Activated T-cell treated with anti-CD3 and anti-CD28 coated beads for 4 hours (primary cell): ENCODE measurements at places on chromosomes 2 and 18.

- DNase-seq, result peak; percentile 23
Measured at GRCh38 chr2:85326406-85327159, 1.2 kb downstream of the TGOLN2 start.

GRCh38 chr2:94879314-94879981, 8.2 kb downstream of the TEKT4 start:
- DNase-seq, result no peak

- no peak for DNase-seq
Measured at GRCh38 chr2:238684362-238685326, 163.2 kb upstream of the TWIST2 start.

DNA sequence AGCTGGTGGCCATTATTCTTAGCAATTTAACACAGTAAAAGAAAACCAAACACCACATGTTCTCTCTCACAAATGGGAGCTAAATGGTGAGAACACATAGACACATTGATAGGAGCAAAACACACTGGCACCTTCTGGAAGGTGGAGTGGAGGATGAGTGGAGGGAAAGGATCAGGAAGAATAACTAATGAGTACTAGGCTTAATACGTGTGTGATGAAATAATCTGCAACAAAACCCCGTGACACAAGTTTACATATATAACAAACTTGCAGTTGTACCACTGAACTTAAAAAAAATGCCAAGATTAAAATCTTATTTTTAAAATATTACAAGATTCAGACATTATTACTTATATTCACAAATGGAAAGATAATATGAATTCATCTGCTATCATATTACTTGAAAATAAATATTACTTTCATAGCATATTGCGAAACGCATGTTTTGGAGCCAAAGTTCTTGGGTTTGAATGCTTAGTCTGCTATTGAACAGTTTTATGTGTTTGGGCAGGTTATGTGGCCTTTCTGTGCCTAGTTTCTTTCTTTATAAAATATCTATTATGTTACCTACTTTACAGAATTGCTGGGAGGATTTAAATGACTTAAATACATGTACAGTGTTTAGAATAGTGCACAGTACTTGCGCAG, 20.5 kb downstream of the ANKRD62 start:
- no peak for DNase-seq

DNA sequence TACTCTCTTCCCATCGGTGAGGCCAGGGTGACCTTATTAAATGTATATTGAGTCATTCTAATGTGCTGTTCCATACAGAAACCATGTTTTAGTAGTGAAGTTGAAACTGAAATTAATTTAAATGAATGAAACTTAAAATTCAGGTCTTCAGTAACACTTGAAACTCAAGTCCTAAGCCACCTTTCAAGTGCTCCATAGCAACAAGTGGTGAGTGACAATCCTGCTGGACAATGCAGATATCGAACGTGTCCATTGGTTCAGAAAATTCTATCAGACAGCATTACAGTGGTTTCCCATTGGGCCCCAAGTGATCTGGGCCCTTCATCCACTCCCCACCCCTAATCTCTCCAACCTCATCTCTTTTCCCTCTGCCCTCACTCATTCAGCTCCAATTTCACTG, 48.7 kb downstream of the HNMT start:
- DNase-seq, result no peak

- no peak for DNase-seq
Measured at GRCh38 chr2:173791502-173791901, 173.7 kb downstream of the SP3 start.

DNA sequence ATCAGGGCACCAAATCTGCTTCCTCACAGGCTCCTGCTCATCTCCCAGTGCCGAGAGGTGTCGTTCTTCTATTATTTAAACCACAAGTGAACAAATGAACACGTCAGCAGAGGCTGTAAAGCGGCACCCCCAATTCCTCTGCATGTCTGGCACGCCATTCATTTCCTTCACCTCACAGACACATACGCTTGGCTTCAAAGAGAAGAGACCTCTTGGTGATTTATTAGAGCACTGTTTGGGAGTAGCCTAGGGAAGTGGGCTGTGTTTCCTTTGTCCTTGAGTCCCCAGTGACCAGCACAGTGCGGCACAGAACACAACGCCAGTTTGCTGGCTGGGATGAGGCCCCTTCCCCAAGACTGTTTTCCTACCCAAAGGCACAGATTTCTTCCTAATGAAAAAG, 184.3 kb upstream of the REV1 start:
- DNase-seq, result no peak

- no peak for DNase-seq
Measured at GRCh38 chr18:34529358-34530335, 180.5 kb upstream of the DTNA start.

DNA sequence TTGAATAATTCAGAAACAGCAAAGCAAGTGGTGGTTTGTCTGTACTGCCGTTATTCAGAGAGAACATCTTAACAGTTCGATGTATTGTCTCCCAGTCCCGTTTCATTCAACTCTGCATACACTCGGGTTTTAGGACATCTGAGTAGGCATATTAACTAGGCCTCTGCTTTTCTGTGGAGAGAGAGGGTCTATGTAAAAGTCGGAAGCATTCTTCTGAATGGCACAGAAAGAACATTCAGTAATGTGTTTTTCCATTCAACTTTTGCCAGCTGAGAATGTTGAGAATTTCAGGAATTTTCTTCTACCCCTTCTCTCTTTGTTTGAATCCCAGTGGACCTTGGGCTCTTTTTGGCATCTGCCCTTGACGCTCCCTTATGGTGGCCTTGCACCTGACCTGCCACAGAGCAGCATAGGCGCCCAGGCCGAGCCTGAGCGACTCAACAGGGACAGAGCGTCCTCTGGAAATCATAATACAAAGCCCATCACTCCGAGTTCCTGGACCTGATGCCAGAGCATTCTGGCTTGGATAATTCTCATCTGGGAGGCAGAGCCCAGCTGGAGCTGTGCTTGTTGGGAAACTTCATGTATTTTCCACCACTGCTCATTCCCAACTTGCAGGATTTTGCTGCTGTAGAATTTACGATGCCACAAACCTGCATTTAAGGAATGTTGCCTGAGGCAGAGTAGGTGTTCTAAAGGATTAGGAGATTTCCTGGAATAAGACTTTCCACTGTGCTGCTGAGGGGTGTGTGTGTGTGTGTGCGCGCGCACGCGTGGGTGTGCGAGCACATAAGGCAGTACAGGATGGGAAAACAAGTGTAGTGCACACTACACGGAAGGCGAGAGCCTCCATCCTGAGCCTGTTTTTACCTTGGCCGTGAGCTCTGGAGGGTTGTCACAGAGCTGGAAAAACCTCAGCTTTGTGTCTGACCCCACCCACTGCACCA, 77.2 kb upstream of the TXNDC2 start:
- DNase-seq, result no peak

GRCh38 chr18:61876899-61877298, 15.9 kb downstream of the RNF152 start:
- no peak for DNase-seq

GRCh38 chr2:159939946-159940345, 122.5 kb downstream of the PLA2R1 start:
- DNase-seq, result no peak

DNA sequence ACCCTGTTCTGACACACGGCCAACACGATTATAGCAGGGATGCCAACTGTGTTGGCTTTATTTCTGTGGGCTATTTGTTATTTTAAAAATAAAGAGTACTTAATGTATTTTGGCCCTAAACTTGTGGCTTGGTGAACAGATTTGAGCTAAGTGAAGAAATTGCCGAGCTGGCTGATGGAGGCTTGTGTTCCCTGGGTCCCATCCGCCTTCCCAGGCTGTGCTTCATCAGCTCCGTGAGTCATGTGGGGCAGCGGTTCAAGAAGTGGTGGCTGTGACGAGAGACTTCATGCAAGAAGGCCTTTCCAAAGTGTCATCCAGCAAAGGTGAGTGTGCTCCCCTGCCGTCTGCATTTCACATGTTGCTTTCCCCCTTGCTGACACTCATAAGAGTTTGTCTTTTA, 73.6 kb upstream of the NCK2 start:
- no peak for DNase-seq
